ENCODE measurements at places on chromosomes 12 and 14.

GRCh38 chr12:39499296-39499695 lies 56.4 kb upstream of the KIF21A start:
- DNase-seq, result no peak

- DNase-seq, result no peak
Observed at GRCh38 chr14:24204163-24205146, 1.0 kb upstream of the TSSK4 start.

GRCh38 chr12:57069523-57069922 lies 9.1 kb downstream of the NEMP1 start:
- DNase-seq, result peak; percentile 97

- DNase-seq, result no peak
Observed at GRCh38 chr14:23089498-23090253, 5.3 kb downstream of the ACIN1 start.

GRCh38 chr14:75561013-75561432 lies 17.4 kb upstream of the FLVCR2 start:
- peak; percentile 51 for DNase-seq

- DNase-seq, result no peak
Observed at GRCh38 chr12:124795081-124795948, 68.3 kb downstream of the SCARB1 start.

GRCh38 chr12:65188179-65188701 lies 18.9 kb downstream of the LEMD3 start:
- DNase-seq, result no peak

DNA sequence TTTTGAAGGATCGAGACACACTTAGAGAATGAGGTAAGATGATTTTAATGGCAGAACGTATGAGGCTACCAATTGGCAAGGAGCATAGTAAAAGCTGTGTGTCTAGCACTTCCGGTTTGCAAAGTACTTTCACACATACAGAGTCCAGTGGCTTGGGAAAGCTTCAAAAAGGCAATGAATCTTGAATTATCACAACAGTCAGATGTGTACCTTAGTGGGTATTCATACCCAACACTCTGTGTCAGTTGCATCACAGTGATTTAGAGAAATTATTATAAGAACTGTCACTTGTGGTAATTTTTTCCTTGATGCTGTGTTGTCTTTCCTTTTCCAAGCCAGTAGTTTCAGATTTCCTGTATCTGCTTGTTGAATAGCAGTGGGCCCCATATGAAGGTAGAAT lies 424.1 kb downstream of the PCNX1 start:
- no peak for DNase-seq

GRCh38 chr14:20512177-20512905 lies 7.0 kb downstream of the RNASE10 start:
- DNase-seq, result no peak

DNA sequence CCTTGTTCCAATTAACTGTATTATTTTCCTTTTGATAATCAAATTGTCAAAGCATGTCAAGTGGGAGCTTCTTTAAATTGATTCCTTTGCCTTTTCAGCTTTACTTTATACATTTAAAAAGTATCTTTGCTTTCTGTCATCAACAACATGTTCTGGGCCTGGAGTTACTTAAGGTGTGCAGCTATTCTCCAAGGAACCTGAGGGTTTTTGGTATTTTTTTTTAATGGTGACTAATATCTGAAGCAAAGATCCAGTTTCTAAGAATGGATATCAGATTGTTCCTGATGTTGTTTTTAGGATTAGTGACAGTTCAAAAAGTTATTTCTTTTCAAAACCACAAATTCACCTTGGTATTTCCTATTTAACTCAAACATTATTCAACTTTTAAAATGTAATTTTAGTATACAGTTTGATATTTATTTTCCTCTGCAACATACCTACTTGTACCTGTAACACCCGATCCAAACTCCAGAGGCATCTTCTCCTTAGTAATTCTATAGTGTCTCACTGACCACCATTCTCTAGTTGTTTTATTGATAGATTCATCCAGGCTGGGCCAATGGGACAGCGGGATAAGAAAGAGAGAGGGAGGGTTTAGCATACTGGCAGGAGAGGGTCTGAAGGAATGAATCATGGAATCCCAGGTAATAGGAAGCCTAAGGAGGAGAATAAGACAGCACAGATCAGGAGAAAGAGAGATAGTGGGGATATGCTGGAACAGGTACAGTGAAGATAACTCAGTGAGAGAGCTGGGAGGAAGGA lies 3.1 kb downstream of the CBLN3 start:
- DNase-seq, result no peak

DNA sequence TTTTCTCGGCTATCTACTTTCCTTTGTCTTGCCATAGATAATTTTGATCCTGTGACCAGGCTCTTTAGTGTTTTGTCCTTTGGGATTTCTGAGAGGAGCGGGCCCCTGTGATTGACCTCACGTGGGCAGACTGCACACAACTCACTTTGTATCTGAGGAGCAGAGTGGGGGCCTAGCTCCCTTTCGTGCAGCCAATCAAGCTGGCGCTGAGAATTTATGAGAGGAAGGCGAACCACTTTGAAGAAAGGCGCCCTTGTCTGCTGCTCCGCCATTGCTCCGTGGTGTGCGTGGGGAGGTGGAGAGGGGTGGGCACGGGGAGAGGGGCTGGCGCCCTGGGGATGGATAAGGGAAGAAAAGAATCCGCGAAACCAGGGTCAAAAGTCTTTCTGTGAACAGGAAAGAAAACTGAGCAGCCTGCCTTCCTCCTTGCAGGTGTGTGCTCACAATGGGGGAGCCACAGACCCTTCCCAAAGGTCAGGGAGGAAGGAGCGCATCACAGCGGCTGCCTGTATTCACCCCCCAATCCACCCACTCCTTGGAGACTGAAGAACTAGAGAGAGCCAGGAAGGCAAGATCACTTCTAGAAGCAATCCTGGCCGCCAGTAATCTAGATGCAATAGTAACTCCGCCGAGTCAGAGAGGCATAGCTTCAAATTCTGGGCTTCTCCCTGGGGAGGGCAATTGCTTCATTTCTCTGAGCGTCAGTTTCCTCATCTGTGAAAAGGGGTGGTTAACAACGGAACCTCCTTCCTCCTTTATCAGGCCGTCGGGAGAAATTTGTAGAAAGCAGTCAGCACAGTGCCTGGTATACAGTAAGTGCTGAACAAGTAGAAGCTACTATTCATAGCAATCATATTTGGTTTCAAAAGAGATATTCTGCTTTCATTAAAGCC lies 24.9 kb upstream of the MED13L start:
- peak; percentile 98 for DNase-seq

DNA sequence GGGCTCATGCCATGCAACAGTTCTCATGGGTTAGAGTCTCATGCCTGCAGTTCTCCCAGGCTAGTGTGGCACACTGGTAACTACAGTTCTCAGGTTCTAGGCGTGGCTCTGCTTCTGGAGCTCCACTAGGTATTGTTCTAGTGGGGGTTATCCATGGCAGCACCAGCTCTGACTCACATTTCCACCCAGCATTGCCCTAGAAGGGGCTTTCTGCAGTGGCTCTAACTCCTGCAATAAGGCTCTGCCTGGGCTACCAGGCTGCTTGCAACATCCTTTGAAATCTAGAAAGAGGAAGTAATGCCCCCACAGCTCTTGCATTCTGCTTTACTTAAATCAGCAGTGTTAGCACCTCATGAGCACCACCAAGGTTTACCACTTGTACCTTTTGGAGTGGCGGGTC lies 220.3 kb upstream of the ARID2 start:
- DNase-seq, result peak; percentile 93

DNA sequence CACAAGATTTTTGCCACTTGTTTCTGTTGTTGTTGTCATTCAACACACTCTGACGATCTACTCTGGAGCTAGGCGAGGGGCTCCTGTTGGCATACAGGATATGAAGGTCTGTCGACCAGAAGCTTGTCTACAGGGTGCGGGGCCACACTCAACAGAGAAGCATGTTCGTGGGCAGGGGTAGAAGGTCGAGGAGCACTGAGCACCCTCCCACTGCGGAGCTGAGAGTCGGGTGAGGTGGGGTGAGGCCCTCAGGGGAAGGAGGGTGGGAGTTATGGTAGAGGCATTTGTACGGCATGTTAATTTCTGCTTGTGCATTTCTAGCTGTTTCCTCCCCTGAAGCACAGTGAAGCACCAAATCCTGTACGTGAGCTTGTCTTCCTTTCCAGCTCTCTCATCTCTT lies 115.1 kb downstream of the PRMT8 start:
- no peak for DNase-seq

GRCh38 chr14:52703225-52703624 lies 3.8 kb upstream of the PSMC6 start:
- peak; percentile 78 for DNase-seq

DNA sequence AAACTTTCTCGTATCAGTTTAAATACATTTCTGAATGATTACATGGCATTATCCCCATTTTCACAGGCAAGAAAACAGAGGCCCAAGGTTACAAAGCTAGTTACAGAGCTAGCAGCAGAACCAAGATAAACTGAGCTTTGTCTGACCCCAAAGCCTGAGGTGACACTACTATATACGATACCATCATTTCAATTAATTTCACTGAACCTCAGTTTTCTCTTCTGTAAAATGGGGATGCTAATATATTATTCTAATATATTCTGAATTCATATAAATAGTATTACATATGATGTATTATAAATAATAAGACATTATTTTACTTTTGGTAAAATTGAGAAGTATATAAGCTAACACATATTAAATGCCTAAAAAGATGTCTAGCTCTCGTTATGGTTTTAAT lies 143.3 kb downstream of the NRXN3 start:
- DNase-seq, result no peak

GRCh38 chr14:23066368-23066767 lies 9.0 kb upstream of the CDH24 start:
- no peak for DNase-seq

DNA sequence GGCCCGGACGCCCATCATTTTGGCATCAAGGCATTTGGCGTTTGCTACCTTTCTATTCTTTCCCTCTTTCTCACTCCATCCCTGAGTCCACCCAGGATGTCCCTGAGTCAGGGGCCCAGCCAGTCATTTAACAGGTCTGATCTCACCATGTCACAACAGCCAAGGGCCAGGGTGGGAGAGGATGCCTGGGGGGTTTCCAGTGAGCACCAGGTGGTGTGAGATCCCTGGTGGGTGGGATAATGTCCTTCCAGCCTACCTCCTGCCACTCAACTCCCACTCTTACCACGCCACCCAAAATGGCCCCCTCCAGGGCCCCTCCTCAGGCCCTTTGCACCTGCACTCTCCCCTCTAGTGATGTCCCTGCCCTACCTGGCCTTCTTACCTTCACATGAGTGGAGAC lies 310.8 kb downstream of the BCL11B start:
- no peak for DNase-seq
